Left hindlimb (tissue), 1 donor: ENCODE measurements at places on chromosomes 5 and 9.
A peak's percentile ranks its signal among the peaks of the same experiment; 100 is the strongest.

DNA sequence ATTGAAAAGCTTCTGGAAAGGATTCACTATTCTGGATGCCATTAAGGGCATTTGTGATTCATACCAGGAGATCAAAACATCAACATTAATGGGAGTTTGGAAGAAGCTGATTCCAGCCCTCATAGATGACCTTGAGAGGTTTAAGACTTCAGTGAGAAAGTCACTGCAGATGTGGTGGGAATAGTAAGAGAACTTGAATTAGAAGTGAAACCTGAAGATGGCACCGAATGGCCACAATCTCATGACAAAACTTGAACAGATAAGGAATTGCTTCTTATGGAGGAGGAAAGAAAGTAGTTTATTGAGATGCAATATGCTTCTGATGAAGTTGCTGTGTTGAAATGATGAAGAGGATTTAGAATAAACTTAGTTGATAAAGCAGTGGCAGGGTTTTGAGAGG, 254.6 kb upstream of the SLC24A2 start:
- DNase-seq: no peak

GRCh38 chr9:134025606-134026541, 593 bp downstream of the BRD3OS start:
- peak; percentile 68 for DNase-seq

GRCh38 chr9:2496169-2496568, 125.4 kb upstream of the VLDLR start:
- DNase-seq: no peak

DNA sequence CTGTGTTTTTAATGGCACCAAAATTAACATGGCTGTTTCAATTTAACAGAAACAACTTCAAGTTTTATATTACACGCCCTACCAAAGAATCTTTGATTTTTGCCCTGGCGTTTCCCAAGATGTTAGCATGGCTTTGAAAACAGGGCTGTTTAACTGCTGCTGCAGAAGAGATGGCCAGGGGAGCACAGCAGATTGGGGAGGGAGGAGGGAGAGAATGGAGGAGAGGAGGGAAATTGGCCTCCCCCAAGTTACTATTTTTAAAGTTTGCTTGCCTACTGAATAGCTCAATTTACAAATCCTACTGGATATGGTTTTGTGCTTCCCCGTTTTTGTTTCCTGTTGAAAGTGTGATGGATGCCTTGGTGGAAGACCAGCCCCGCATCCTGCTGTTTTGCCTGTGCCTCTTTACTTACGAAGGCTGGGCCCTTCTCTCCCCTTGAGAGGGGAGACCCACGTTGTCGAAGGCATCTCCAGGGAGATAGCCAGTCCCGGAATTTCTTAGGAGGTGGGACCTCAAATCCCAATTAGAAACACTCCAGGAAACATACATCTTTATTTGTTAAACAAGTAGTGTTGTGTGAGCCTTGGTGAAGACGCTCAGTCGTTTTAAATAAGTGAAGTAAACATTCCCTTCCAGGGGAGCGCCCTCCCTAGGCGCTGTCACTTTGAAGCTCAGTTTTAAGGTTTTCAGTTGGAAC, 98.6 kb downstream of the AOPEP start:
- DNase-seq: no peak

- no peak for DNase-seq
Observed at GRCh38 chr9:75866273-75866871, 24.1 kb upstream of the PCSK5 start.

DNA sequence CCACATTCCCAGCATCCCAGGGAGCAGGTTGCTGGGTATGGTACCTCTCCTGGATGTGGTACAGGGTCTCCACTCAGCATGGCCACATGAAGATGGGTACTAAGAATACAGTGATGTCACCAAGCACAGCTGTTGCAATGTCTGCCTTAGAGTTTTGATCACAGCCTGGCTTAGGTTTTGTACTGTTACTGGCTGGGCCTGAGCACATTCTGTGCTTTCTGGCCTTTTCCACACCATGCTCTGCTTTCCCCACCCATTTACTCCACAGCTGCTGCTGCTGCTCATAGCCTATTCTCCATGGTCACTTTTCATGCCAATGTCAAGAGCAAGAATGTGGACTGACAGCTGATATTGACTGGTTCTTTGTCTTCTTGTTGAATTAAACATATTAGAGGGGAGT, 481.9 kb downstream of the ARHGEF28 start:
- peak; percentile 60 for DNase-seq

- peak; percentile 24 for DNase-seq
Observed at GRCh38 chr9:127886401-127886972, 9.0 kb upstream of the AK1 start.

DNA sequence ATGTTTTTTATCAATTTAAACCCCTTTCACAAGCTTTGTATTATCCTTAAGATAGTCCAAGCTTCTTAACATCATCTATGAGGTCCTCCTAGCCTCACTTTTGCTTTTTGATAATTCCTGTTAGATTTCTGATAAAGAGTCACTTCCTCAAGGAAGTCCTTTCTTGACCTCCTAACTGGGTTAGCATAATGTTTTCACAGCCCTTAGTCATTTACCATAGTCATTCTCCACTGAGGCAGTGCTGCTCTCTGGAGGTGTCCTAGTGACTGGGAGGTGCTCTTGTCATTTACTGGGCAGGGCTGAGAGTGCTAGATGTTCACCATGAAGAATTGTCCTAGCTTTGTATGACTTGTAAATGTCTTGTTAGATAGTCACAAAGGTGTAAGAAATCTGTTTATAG, 26.4 kb downstream of the TNPO1 start:
- DNase-seq: no peak

GRCh38 chr5:92106808-92107207, 723.7 kb upstream of the ARRDC3 start:
- DNase-seq: no peak

DNA sequence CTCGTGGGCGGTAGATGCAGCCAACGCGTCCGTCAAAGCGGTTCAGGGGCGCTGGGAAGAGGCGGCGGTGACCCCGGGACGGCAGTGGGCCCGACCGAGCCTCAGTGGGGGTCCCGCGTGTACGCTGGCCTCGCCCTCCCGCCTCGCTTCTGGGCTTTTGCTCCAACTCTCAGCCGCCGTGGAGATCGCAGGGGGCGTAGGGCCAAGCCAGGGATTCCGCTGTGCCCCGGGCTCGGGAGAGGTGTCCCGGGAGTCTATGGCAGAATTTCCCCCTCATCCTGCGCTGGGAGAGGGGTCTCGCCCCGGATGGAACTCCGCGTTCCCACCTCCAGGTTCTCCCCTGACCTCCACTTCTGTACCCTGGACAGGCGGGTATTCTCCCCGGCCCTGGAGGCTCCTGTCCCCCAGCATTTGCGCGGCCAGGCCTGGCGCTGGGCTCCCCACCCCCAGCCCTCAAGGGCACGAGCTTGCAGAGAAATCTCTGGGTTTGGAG, 131.9 kb downstream of the MRPL36 start:
- DNase-seq: no peak

DNA sequence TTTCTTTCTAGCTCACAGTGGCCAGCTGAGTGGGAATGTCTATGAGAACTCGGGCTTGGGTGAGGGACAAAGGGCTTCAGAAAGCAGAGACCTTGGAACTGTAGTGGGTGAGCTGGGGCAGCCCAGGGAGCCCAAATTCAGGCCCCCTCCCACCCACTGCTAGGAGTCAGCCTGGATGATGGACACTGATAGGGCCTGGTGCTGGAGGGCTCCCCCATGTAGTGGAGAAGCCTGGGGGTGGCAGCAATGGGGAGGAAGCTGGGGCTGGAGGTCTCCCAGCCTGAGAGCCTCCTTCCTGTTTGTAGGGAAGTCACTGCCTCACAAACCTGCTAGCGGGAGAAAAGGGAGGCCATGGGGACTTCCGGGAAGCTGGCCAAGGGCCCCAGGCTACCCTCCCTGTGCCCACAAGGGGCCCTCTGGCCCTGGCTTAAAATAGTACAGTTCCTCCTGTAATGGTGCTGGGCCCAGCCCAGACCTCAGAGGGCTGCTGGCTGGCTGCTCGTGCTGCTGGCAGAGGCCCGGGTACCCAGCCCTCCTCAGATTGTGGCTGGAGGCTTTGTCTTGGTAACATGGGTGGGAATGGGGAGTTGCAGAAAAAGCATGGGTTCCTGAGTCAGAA, 6.3 kb upstream of the NR5A1 start:
- DNase-seq: no peak

GRCh38 chr9:129511285-129511900, 109.5 kb downstream of the C9orf50 start:
- DNase-seq: no peak

GRCh38 chr5:67971971-67972821, 243.4 kb upstream of the PIK3R1 start:
- DNase-seq: peak; percentile 31

GRCh38 chr5:95741458-95741857, 10.3 kb downstream of the RHOBTB3 start:
- DNase-seq: no peak

GRCh38 chr5:163094492-163095180, 342.8 kb upstream of the CCNG1 start:
- DNase-seq: no peak

- no peak for DNase-seq
Observed at GRCh38 chr5:66358741-66359140, 214.6 kb downstream of the SREK1 start.

GRCh38 chr5:4868140-4868735, 271.9 kb upstream of the ADAMTS16 start:
- no peak for DNase-seq

- peak; percentile 53 for DNase-seq
Observed at GRCh38 chr5:154520861-154521453, 42.9 kb upstream of the HAND1 start.

DNA sequence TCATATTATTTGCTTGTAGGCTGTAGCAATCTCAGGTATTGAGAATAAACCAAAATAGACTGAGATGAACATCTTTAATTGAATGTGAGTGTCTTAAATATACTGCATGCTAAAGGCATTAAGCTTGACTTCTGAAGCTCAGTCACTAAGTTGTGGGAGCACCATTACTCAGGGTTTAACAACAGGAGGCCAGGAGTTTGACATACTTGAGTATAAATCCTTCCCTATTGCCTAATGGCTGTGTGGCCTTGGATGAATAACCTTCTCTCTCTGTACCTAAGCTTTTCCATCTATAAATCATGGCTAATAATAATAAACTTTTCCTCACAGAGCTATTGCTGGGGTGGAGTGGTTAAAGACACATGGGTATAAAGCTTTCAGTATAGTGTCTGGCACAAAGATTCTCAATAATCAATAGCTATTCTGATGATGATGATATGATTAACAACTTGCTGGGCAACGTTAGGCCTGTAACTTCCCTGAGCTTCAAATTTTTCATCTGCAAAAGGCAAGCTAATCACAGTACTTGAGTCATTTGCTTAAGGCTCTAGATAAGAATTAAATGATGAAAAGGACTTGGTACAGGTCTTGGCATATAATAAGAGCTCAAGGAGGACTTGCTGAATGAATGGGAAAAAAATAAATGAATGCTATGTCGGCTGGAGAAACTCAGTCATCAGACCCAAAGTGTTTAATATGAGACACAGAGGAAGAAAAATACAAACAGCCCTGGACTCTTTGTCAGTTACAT, 174.0 kb upstream of the IL12B start:
- DNase-seq: no peak
